ENCODE measurements at places on chromosomes 12 and 14.

GRCh38 chr12:5433845-5434646 lies 2.1 kb downstream of the NTF3 start:
- DNase-seq: no peak

DNA sequence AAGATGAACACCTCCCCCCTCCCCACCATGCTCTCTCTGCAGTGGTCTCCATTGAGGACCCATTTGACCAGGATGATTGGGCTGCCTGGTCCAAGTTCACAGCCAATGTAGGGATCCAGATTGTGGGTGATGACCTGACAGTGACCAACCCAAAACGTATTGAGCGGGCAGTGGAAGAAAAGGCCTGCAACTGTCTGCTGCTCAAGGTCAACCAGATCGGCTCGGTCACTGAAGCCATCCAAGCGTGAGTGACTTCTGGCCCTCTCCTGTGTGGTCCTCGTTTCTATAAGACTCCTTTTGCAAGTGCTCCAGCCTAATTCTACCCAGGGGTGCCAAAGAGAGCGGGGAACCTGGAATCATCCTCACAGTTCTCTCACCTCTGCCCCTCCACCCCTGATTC lies 6.2 kb upstream of the ATN1 start:
- no peak for DNase-seq

- no peak for DNase-seq
Observed at GRCh38 chr14:80536456-80536855, 325.2 kb upstream of the DIO2 start.

DNA sequence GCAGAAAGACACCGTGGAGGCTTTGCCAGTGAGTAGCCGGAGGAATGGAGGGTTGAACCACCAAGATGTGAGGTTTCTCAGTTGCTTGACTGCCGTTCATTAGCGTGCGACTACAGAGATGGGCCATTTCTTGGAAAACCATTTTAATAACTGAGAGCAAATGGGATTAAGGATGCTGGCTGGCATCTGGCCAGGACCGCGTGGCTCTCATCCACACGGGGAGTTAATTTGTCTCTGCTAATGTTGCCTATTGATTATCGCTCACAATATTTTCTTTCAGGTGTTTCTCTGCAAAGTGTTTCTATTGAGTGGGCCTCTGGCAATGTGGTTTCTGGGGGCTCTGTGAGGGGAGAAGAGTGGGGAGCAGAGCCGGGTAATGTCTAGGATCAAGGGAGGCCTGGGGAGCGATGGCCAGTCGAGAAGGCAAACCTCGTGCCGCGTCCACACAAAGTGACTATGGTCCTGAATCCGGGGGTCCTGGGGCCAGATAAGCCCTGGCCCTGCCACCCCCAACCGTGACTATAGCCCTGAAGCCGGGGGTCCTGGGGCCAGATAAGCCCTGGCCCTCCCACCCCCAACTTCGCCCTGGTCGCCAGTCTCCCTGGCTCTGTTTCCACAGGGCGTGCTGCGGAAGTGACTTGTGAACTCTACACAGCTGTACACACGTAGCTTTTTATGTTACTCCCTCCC lies 110.6 kb downstream of the PRMT8 start:
- no peak for DNase-seq

GRCh38 chr12:115213538-115214016 lies 529.6 kb upstream of the TBX3 start:
- DNase-seq: no peak

Measured in CD4-positive, alpha-beta memory T cell (primary cell).